AG08395 (cell line): ENCODE measurements at places on chromosomes 12 and 14.

DNA sequence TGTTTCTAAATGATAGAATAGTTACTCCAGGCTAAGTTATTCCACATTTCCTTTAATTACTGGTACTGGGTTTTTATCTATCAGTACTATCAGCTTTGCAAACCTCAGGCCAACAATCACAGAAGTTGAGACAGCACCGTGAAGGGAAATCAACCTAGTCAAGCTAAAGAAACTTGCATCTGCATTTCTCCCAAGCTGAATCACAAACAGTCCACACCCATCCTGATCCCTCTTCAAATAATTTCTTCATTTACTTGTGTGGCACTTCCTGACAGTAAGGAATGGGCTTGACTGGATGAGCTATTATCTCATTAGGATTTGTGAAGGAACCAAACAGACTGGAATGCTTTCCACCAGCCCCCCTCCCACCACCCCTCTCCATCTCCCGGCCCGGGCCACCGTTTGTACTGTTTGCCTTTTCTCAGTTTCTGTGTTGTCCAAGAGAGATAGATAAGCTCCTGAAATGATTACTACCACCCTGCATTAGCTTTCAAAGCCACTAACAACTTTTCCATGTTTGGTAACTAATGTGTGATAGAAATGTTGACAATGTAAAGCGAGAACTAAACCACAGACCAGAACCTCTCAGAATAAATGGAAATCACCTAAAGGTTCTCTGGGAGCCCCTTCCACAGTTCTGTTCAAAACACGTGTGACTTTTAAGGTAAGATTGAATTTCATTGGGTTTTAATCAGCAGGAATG is 236.3 kb downstream of the SLC25A21 start:
- DNase-seq: peak; percentile 5

GRCh38 chr12:10395390-10395998 is 5.7 kb upstream of the KLRK1 start:
- peak; percentile 76 for DNase-seq

GRCh38 chr12:47131011-47131410 is 51.3 kb upstream of the AMIGO2 start:
- no peak for DNase-seq

DNA sequence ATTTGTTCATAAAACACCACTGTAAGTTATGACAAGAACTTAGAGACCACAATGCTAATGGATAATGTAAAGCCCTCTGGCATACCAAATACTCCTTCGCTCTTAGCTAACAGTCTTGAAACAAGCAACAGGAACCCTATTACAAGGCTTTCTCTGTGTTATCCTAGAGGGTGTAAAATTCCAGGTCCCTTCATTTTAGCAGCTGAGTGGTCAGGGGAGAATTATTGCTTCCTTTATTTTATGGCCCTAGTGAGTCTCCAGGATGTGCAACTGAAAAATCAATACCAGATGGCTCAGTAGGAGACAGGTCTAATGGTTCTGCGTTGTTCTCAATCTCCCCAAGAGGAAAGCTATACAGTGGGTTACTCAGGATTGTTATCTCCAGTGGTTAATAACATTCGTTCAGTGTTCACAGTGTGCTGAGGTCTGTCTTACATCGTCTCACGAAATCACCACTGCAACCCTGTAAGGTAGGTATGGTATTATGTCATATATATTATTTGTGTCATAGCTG is 172.7 kb upstream of the CNOT2 start:
- DNase-seq: peak; percentile 5

GRCh38 chr14:22601456-22601855 is 3.4 kb downstream of the ABHD4 start:
- no peak for DNase-seq

- DNase-seq: no peak
These were observed 7.9 kb downstream of the EMG1 start for GRCh38 chr12:6978611-6979011.
